H9 (cell line): ENCODE measurements at places on chromosomes 5 and 9.

DNA sequence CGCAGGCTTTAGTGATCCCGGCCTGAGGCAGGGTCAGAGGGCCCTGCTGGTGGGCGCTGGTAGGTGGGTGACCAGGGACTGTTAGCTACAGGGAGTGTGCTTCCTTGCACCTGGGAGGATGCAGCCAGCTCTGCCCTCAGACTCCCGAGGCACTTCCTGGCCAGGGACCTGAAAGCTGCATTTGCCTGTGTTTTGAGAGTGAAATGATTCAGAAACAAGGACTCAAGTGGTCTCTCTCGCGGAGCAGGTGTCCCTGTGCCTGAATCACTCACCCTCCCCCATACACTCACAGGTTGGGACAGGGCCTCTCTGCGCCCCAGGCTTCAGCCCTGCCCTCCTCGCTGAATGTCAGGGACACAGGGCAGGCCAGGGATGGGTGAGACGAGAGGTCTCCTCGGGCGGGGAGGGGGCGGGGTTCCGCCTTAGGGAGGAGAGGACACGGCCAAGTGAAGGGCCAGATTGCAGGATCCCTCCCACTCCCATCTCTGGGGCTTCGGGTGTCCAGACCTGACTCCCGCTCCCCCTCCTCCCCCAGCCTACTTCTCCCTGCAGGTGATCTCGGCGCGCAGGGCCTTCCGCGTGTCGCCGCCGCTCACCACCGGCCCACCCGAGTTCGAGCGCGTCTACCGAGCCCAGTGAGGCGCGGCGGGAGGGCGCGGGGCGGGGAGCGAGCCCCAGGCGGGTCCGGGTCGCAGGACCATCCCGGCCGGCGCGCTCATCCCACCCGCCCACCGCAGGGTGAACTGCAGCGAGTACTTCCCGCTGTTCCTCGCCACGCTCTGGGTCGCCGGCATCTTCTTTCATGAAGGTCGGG is 1.5 kb downstream of the LTC4S start:
- DNase-seq, result peak; percentile 84

GRCh38 chr9:97502222-97502983 is 937 bp downstream of the TMOD1 start:
- peak; percentile 54 for DNase-seq

DNA sequence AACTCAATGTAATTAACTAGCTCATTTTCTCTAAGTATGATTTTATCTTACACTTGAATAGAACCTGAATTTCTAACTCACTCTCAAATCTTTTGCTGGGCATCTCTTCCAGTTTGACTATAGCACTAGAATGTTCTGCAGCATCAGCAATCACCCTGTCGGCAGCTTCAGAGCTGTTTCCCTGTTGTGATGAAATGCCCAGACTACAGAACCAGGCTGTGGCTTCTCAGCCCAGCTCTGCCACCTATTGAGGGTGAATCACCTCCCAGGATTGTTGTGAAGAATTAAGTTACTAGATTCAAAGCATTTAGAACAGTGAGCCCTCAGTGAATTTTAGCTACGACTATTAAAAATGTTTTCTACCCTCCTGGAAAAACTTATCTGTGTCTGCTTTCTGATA is 90.4 kb upstream of the ANKRD55 start:
- DNase-seq, result no peak

DNA sequence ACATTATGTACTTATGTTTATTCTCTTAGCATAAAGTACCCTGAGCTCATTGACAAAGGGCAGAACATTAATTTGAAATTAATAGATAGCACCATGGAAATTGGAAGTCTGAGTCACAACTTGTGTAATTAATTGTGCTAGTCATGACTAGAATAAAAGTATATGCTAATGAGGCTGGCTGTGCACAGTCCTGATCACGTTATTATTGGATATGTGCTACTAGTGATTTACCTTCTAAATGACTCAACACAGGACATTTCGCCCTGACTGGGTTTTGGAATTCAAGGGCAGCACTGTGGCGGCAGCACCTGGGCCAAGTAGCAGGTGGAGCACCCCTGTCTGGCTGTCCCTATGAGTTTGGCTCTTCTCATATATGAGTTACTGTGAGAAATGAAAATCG is 341.8 kb downstream of the ICE1 start:
- no peak for DNase-seq

- peak; percentile 88 for DNase-seq
Observed at GRCh38 chr5:149367249-149367971, 9.6 kb downstream of the PCYOX1L start.

GRCh38 chr5:73355108-73355507 is 93.5 kb downstream of the FOXD1 start:
- DNase-seq, result no peak

GRCh38 chr5:74289691-74290090 is 350.8 kb downstream of the ENC1 start:
- no peak for DNase-seq

DNA sequence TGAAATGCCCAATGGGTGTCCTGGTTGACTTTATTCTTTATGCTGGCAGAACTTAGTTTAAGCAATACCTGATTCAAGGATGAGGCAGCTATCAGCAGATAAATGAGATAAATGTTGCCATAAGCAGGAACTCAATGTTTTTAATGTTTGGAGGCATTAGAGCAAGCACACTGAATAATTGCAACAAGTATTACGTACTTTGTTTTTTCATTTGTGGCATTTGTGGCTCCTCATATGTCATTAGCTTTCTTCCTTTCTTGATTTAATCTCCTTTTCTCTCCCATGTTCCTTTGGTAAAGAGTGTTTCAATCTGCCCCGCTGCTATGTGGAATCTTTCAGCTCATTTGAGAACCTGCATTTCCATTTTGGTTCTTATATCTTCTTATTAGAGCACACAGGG is 6.4 kb upstream of the NR3C1 start:
- DNase-seq, result no peak

GRCh38 chr5:78345485-78345884 is 14.9 kb upstream of the SCAMP1 start:
- no peak for DNase-seq

GRCh38 chr5:109529520-109529919 is 119.7 kb upstream of the PJA2 start:
- DNase-seq, result no peak

- no peak for DNase-seq
Observed at GRCh38 chr9:134179918-134180785, 15.8 kb upstream of the RNU6ATAC start.

- DNase-seq, result no peak
Observed at GRCh38 chr5:78511121-78511906, 137.3 kb downstream of the LHFPL2 start.

GRCh38 chr9:126516936-126517832 is 96.5 kb upstream of the LMX1B start:
- peak; percentile 75 for DNase-seq

GRCh38 chr5:83488271-83488670 is 16.7 kb downstream of the VCAN start:
- DNase-seq, result no peak

- DNase-seq, result no peak
Observed at GRCh38 chr9:115088860-115089259, 29.1 kb downstream of the TNC start.

DNA sequence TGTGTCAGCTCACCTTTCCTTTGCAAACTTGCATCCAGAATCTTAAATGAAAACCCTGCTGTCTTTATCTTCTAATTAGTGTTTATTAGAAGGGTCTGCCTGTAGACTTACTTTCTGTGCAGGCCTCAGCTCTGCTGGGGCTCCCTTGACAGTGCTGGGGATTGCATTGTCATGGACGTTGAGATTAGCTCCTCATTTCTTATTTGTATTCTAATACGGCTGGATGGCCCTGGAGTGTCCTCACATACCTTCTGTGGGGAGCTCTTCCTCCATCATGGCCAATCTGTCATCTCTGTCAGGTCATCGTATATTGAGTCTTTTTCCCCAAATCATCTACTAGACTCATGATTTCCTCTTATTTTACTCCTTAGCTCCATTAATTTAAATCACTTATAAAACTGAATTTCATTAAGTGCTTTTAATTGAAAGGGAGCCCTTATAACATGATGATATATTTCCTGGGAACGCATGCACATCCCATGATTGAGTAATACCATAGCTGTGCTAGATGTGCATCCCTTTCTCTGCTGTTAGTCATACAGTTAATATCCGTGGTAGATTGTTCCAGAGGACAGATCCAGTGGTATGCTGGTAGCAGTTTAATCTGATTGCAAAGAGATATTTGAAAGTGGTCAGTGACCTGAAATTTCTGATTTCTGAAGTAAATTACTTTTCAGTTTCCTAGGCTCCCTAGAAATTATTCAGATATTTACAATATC is 61.6 kb downstream of the ICE1 start:
- no peak for DNase-seq

DNA sequence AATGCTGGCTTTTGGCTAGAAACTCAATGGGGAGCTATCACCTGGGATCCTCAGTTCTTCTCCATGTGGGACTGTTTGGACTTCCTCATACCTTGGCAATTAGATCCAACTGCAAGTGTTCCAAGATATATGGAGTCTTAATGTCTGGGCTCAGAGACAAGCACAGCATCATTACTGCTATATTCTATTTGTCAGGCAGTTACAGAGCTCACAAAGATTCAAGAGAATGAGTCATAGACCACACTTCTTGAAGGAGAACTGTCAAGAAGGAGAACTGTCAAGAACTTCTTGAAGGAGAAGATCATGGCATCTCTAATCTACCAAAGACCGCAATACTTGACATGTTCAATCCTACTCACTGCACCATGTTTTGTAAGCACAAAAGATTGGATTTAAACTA is 106.8 kb upstream of the NREP start:
- DNase-seq, result no peak

- peak; percentile 75 for DNase-seq
Observed at GRCh38 chr5:38258319-38259061, at the start of gene EGFLAM. Gene EGFLAM, plus strand, starts transcription at chr5:38258559. Its CDS starts 196 bp downstream, at chr5:38258755.

DNA sequence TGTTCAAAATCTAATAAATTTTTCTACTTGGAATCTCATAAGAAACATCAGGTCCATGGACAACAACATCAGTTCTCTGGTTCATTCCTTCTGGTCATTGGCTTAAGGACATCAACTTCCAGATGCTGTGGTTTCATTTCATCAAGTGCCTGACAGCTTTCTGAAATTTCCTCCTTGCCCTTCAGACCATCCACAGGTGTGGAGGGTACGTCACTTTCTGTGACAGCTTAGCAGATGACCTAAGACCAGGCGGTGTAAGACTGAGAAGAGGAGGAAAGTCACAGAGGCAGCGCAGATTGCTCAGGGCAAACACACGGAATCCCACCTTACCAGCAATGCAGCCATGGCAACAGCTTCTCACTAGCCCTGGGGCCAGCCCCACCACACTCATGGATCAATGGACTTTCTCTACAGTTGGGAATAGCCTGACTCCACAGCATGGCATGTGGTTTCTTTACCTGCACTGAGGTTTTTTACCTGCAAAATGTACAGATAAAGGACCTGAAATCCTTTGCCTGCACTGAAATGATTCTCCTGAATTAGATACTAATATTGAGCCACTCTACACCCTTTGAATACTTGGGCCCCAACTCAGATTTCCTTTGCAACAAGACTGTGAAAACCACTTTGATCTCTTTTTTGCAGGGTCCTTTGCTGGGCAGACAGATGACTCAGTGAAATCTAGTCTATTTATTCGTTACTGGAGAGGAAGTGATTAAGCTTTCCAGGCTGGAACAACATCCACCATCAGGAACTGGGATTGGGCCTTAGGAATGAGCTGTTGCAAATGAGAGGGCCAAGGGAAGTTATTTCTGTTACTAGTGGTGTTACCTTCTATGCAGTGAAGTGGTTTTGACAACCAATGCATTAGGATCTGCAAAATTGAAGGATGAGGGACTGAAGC is 26.9 kb downstream of the TICAM2 start:
- DNase-seq, result no peak

- no peak for DNase-seq
Observed at GRCh38 chr9:91825422-91825821, 124.6 kb downstream of the ROR2 start.
